NCI-H524 treated with DMSO at 0.1 percent for 48 hours (cell line): ENCODE measurements at places on chromosomes 2 and 18.
A peak's percentile ranks its signal among the peaks of the same experiment; 100 is the strongest.

DNA sequence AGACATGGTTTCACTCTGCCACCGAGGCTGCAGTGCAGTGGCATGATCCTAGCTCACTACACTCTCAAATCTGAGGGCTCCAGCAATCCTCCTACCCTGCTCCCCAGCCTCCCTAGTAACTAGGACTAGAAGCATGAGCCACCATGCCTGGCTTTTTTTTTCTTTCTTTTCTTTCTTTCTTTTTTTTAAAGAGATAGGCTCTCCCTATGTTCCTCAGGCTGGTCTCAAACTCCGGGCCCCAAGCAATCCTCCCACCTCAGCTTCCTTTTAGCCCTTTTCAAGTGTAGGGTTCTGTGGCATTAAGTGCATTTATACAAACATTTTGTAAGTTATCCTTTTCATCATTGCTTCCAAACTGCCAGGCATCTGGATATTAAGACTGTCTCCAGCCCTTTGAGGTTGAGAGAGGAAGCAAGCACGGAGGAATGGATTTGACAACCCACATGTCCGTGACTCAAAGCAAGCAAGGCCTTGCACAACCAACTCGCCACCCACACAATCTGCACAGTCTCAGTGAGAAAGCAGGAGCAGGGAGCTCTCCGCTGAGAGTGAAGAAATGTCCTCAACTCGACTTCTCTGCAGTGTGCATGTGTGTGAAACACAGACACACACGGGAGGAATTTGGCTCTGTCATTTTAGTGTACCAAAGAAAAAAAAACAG lies 65.6 kb downstream of the ATP8B1 start:
- DNase-seq, result no peak

- no peak for DNase-seq
Observed at GRCh38 chr2:195768431-195768830, 111.4 kb downstream of the SLC39A10 start.

- DNase-seq, result no peak
Observed at GRCh38 chr2:151638191-151638933, 95.9 kb downstream of the NEB start.

DNA sequence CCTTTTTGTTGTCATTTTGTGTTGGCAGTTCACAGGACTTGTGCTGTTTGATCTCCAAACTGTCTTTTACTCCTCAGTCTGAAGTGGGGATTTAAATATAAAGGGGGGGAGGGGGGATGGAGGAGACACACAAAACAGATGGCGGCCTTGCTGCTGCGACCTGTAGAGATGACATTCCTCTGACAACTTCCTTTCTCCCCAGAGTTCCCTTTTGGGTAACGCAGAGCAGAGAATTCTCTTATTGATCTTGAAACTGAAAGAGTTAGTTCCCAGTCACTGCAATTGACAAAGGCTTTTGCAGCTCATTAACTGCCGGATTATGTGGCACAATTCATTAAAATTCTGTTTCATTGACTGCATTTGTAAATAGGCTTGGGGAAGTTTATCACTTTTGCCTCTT lies 279.3 kb downstream of the TSN start:
- DNase-seq, result peak; percentile 34

- DNase-seq, result no peak
Observed at GRCh38 chr2:222572264-222572721, 83.6 kb downstream of the FARSB start.
